ENCODE measurements at places on chromosomes 12 and 14. TPM values are rescaled to one million over a fixed set of nuclear protein-coding genes. Genes with fewer than 3 reads are reported as not detected.

MYH6 gene
- 5.4 TPM for polyA plus RNA-seq

KDM2B gene
- polyA plus RNA-seq: 21.1 TPM

LRRK2 gene
- polyA plus RNA-seq: 5.9 TPM

NAV3 gene
- polyA plus RNA-seq: 28.8 TPM

SLCO1B1 gene
- polyA plus RNA-seq: not detected
